Activated T-helper 1 cell treated with anti-CD3 and anti-CD28 coated beads, Interleukin-2, amount 50 U/mL, for 16 hours (primary cell): ENCODE measurements at places on chromosomes 16 and 17.

DNA sequence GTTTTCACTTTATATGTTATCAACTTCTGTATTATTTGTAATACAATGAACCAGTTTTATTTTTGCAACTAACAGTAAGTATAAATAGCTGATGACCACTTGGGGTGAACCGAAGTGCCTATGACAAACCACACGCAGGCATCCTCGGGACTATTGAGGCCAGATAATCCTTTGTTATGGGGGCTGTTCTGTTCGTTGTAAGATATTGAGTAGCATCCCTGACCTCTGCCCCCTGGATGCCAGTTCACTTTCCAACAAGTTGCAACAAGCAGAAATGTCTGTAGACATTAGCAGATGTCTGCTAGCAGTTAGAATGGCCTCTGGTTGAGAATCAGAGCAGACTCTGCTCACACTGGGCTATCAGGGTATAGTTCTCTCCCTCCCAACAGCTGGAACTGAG, 277.0 kb downstream of the WWOX start:
- DNase-seq: no peak

DNA sequence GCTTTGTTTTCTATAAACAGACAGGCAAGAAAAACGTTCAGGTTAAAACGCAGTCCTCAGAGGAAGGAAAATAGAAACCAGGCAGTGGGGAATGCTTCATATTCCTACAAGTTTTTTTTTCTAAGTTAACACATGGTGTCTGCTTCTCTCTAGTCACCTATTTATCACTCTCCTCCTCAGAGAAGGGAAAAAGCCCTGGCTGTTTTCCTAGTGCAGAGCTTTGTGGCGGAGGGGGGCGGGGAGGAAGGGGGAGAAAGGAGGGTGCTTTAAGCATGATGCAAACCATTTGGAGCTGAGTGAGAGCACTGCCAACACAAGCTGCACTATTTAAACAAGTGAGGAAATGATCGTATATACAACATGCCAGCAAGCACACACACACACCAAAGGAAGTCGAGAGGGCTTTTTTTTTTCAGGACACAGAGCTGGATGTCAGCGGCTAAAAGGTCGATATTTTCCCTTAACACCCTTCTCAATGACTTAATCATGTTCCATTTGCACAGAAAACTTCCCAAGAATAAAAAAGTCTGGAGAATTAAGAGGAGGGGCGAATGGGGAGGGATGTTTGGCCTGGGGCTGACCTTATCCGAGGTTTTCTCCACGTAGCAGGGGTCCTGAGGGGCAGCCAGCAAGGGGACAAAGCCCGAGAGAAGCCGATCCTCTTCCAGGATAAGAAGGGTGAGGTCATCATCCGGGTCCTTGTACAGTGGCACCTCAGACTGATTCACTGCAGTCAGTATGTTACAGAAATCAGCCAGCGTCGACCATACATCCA, 117.4 kb downstream of the HIC1 start:
- DNase-seq: no peak

DNA sequence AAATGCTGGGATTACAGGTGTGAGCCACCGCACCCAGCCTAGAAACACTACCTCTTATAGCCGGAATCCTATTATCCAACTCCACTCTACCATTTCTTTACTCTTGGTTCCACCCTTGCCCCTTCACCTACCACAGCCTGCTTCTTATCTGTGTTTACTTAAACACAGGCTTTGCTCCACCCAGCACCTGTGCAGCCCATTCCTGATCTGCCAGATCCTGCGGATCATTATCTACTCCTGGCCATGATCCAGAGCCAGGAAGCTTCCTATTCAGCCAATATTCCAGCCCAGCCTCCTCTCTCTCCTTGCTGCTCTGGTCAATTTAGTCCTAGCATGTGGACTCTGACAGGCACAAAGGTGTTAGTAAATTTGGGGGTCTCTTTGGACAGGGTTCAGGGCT, 98.8 kb upstream of the MED13 start:
- no peak for DNase-seq

- DNase-seq: no peak
Observed at GRCh38 chr17:4326608-4327007, 39.9 kb downstream of the UBE2G1 start.
